IPS DF 19.7 (cell line): ENCODE measurements at places on chromosomes 5 and 9.

GRCh38 chr9:112078432-112078831, 96.7 kb downstream of the SUSD1 start:
- DNase-seq: no peak

DNA sequence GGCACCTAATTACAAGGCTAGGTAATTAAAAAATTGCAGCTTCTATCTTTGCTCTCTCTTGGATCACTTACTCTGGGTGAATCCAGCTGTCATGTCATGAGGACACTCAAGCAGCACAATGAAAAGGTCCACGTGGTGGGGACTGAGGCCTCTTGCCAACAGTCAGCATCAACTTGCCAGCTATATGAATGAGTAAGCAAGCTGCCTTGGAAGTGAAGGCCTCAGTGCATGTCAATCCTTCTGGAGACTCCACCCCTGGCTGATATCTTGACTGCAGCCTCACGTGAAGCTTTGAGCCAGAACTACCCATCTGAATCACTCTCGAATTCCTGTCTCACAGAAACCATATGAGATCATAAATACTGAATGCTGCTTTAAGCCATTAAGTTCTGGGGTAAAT, 140.5 kb downstream of the SNX18 start:
- DNase-seq: no peak

DNA sequence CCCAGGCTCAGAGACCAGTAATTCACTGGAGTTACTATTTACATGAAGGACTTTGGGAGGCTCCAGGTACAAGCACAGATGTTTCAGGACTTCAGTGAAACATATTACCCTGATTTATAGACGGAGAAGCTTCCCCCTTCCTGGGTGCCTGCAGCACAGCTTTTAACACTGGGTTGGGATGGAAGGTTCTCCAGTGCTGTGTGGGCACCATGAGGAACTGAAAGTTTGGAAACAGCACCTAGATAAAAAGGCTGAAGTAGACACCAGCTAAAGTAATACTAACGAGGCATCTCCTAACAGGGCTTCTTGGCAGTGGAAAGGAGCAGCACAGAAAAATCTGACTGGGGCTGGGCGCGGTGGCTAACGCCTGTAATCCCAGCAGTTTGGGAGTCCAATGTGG, 70.7 kb downstream of the GCNT1 start:
- no peak for DNase-seq

DNA sequence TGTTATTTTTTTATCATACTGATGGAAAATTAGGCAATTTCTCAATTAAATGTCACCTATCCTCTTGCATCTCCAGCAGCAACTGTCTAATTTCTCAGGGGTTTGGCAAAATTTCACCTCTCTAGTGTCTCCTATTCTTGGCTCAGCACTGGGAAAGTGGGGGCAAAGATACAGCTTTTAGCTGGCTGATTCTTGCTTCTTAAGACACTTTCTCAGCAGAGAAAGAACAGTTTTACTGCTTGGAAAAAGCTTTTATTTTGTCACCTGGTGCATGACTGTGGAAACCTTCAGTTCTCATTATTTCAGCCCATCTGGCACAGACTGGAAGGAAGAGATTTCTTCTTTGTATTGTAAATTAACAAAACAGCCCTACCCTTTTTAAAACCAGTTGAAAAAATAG, 283.6 kb upstream of the SGCD start:
- no peak for DNase-seq

GRCh38 chr9:86948074-86948929, 996 bp upstream of the GAS1 start:
- no peak for DNase-seq

DNA sequence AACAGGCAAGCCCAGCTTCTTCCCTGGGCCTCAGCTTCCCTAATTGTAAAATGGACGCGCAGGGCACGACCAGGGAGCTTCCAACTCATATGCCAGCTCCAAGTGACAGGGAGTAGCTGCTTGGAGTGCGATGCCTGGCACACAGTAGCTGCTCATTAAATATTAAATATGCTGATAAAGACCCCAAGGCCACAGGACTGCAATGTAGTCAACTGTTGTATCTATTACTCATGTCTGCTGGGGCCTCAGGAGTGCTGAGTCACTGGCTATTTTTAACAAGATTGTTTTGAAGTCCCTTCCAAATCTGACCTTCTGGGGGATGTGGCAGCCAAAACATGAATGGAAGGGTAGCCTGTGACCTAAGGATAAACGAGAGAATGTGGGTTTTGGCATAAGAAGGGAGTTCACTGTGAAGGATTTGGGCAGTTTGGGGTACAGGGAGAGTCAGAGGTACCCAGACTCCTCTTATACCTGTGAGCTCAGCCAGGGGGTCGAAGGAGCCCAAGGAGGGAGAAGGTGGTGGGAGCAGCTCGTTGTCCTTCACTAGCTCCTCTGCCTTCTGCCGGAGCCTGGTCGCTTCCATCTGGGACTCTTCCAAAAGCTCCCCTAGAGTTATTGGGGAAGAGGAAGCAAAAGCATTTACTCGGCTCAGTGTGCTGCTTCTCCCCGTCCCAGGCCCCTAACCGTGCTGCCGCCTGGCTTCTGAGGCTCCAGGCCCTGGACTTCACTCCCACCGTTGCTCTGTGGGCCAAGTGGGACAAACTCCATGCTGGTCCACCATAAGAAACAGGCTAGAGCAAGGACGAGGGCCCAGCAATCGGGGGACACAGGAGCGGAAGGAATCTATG, 17.5 kb downstream of the TNIP1 start:
- DNase-seq: no peak

- no peak for DNase-seq
Measured at GRCh38 chr5:154110716-154111115, 71.9 kb downstream of the MFAP3 start.

- no peak for DNase-seq
Measured at GRCh38 chr9:112121633-112122032, 53.5 kb downstream of the SUSD1 start.
